ENCODE measurements at places on chromosomes 2 and 18. TPM values are rescaled to one million over a fixed set of nuclear protein-coding genes. Genes with fewer than 3 reads are reported as not detected.

DNA sequence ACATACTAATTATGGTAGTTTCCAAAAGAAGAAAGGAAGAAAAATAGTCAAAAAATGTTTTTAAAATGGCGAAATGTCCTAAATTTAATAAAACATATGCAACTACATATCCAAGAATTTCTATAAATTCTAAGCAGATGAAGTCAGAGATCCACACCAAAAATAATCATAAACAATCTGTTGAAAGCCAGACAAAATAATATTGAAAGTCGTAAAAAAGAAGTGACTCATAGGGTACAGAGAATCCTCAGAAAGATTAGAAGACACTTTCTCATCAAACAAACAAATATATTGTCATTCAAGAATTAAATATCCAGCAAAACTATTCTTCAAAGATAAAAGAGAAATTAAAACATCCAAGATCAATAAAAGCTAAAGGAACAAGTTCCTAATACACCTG is 281.4 kb upstream of the ZNF804A start:
- H3K27me3 ChIP-seq, result no peaks in the 10 kb centered on the region
- H3K4me1 ChIP-seq, result no peaks in the 10 kb centered on the region
- DNase-seq, result no peak
- no peak overlapping the region for H3K4me3 ChIP-seq
- no peaks in the 10 kb centered on the region for H3K36me3 ChIP-seq

VSNL1 gene
- total RNA-seq, result not detected

GRCh38 chr18:48540251-48541025 is 1.6 kb downstream of the CTIF start:
- no peaks in the 10 kb centered on the region for H3K36me3 ChIP-seq
- peak overlapping the region; percentile 87 for H3K4me3 ChIP-seq
- H3K4me1 ChIP-seq, result peaks cover 19% of the 10 kb centered on the region
- H3K27me3 ChIP-seq, result peaks cover 27% of the 10 kb centered on the region
- DNase-seq, result peak; percentile 39

GRCh38 chr2:160694221-160694620 is 200.6 kb upstream of the RBMS1 start:
- no peak overlapping the region for H3K4me3 ChIP-seq
- H3K4me1 ChIP-seq, result no peaks in the 10 kb centered on the region
- H3K27ac ChIP-seq, result no peak overlapping the region

GRCh38 chr2:222673883-222674282 is 2.4 kb downstream of the MOGAT1 start:
- no peak overlapping the region for H3K27ac ChIP-seq
- H3K27me3 ChIP-seq, result peaks cover 68% of the 10 kb centered on the region
- no peak for DNase-seq
- H3K4me1 ChIP-seq, result peaks cover 8% of the 10 kb centered on the region
- no peak overlapping the region for H3K4me3 ChIP-seq

DNA sequence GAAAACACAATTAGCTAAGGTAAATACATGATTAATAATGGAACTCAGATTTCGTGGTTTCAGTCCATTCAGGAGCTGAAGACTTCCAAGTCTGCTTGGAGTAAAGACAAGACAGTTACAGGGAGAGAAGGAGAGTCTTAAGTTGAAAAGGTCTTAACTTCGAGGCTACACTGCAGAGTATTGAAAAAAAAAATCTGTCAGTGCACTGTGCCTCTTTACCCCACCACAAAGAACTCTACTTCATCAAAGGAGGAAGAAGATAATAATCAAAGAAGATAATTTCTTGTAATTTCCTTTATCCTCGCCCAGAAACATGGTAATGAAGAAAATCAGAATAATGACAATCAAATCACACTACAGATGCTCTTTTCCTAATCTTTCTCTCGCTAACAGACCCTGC is 75.4 kb downstream of the MEMO1 start:
- H3K27ac ChIP-seq, result no peak overlapping the region
- H3K4me3 ChIP-seq, result no peak overlapping the region
- no peak for DNase-seq

DNA sequence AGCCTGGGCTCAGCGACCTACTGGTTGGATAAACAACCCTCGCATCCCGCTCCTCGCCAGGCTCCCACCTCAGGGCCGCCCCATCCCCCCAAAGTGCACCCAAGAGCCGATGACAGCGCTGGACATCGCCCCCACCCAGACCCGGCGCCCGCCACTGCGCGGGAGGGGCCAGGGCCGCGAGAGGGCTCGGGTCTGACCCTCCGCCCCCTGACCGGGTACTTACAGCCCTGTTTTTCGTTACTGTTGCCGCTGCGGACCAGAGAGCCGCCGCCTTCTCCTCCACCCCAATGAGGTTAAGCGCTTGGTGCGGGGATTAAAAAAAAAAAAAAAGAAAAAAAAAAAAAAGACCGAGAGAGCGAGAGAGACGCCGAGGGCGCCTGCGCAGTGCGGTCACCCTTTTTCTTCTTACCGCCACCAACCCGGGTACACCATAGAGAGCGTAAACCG is at the start of gene CLASP1:
TSS of gene CLASP1 (minus strand) at position 314 of the 447 bp plus-strand sequence. CDS start 43,567 bp downstream, outside the sequence.
- no peak for DNase-seq
- H3K4me1 ChIP-seq, result peaks cover 64% of the 10 kb centered on the region
- H3K27me3 ChIP-seq, result no peaks in the 10 kb centered on the region
- H3K4me3 ChIP-seq, result peak within 1 kb of the TSS; percentile 88

ANKRD53 gene
- total RNA-seq, result not detected

DNA sequence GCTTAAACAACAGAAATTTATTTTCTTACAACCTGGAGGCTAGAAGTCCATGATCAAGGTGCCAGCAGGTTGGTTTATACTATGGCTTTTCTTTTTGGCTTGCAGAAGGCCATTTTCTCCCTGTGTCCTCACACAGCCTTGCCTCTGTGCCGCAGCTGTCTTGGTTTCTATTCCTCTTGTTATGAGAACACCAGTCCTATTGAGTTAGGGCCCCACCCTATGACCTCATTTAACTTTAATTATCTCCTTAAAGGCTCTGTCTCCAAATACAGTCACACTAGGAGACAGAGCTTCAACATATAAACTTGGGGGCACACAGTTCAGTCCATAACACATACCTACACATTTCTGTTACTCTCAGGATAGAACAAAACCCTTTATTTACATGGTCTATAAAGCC is 17.3 kb upstream of the RHOB start:
- H3K27me3 ChIP-seq, result peaks cover 8% of the 10 kb centered on the region
- H3K4me3 ChIP-seq, result no peak overlapping the region
- no peak for DNase-seq
- H3K27ac ChIP-seq, result no peak overlapping the region
- peaks cover 46% of the 10 kb centered on the region for H3K4me1 ChIP-seq

GRCh38 chr2:85133751-85134254 is 611 bp downstream of the TCF7L1 start:
- H3K27ac ChIP-seq, result no peak overlapping the region
- DNase-seq, result no peak
- H3K27me3 ChIP-seq, result peaks cover 67% of the 10 kb centered on the region
- peak overlapping the region; percentile 30 for H3K4me3 ChIP-seq
- H3K36me3 ChIP-seq, result no peaks in the 10 kb centered on the region

ATG9A gene
- total RNA-seq, result 58.9 TPM

DNA sequence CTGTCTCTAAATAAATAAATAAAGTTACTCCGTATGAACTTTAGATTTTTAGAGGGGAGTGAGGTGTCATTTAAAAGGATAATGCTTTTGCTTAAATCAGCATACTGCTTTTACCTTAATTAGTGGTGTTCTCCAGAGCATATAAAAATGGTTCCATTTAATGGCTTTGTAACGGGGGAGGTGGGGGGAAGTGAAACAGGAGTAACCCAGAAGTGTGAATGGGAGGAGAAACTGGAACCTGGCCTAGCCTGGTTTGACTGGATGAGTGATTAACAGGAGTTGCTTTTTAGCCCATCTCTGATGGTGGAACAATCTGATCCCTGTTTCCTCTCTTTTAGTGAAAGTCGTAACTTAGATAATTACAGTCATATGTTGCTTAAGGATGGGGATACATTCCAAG is 1.6 kb downstream of the CNDP2 start:
- DNase-seq, result no peak
- peaks cover 36% of the 10 kb centered on the region for H3K36me3 ChIP-seq
- peak overlapping the region; percentile 88 for H3K4me3 ChIP-seq
- peaks cover 58% of the 10 kb centered on the region for H3K4me1 ChIP-seq

DNA sequence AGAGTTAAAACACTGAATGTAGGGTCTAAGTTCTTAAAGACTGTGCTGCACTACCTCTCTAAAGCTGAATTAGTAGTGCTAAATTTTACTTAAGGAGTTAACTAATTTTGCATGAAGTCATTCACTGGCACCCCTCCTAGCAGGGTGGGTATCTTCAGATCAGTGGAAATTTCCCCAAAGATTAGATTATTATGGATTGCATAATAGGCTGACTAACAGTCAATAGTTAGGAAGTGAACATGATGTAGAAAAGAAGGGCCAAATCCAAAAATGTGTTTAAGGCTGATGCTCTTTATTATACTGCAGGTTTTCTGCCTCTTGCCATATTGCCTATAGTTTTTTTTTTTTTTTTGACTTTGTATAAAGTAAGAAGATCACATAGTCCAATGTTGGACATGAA is 5.2 kb downstream of the ZNF638 start:
- no peaks in the 10 kb centered on the region for H3K27me3 ChIP-seq
- H3K27ac ChIP-seq, result no peak overlapping the region
- H3K36me3 ChIP-seq, result peaks cover 47% of the 10 kb centered on the region
- no peak overlapping the region for H3K4me3 ChIP-seq
- no peak for DNase-seq
- H3K4me1 ChIP-seq, result peaks cover 53% of the 10 kb centered on the region

SSB gene
- 81.6 TPM for total RNA-seq

STON1 gene
- total RNA-seq, result 3.0 TPM
